ENCODE measurements at places on chromosomes 5 and 9.

DNA sequence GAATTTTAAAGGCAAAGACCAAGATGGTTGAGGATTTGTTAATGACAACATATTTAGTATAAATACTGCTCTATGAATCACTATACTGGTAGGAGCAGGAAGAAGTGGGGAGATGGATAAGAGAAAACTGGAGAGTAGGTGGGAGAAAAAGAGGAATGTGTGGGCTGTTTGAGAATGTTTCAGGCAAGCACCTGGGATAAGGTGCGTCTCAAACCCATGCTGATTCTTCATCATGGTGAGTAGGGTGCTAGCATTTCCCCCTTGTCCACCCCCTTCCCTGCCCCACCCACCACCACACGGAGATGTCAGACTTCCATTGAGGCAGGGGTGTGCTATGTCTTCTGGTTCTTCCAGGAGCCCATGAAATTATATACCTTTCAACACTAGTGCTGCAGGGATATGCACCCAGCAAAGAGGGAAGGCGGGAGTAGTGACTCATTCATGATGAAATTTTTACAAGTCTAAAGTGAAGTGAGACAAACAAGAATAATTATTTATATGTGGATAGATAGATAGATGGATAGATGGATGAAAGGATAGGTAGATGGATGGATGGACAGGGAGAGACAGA is 54.3 kb downstream of the MTX3 start:
- DNase-seq: no peak

- DNase-seq: no peak
These were observed 35.1 kb downstream of the DMXL1 start for GRCh38 chr5:119105971-119106370.

GRCh38 chr9:134146774-134147493 is 11.1 kb downstream of the WDR5 start:
- DNase-seq: no peak

GRCh38 chr9:135797507-135798262 is 95.7 kb downstream of the KCNT1 start:
- DNase-seq: no peak

- no peak for DNase-seq
These were observed 28.3 kb downstream of the RASGRF2 start for GRCh38 chr5:80988419-80988935.

DNA sequence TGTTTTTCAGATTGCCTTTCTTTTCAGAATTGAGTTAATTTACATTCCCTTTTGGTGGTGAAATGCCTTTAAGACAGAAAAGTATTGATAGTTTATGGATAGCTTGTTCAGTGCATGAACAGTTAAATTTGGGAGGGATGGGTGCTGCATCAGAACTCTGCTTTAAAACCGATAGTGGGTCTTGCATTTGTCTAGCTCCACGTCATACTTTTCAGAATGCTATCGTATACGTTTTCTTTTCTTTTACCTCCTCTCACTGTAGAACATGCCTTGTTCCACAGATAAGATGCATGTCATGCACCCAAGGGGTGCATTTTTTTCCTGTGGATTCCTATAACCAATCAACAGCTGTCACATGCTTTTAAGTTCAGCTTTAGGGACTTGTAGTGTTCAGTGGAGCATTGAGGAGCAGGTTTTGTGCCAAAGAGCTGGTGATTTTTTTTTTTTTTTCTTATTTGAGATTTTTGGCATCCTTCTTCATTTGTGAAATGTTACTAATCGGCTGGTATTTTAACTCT is 2.3 kb downstream of the SLC44A1 start:
- no peak for DNase-seq

- no peak for DNase-seq
These were observed 27.1 kb downstream of the RFX3 start for GRCh38 chr9:3498691-3499090.

DNA sequence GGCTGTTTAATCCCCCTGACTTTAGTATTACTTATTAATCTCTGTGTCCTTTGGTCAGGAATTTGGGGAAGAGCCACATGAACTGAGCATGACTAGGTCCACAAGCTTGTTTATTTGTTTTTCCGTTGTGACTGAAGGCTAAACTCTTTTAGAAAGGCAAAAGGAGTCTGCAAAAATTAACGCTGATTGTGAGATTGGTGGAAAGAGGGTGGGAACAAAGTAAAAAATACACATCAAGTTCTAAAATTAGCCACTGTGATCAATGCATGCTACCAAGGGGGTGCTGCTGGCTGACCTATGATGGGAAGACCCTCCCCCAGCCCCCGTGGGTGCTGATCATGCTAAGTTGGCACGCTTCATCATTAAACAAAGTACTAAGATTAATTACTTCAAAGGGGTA is 356.8 kb downstream of the ADGRV1 start:
- DNase-seq: no peak

DNA sequence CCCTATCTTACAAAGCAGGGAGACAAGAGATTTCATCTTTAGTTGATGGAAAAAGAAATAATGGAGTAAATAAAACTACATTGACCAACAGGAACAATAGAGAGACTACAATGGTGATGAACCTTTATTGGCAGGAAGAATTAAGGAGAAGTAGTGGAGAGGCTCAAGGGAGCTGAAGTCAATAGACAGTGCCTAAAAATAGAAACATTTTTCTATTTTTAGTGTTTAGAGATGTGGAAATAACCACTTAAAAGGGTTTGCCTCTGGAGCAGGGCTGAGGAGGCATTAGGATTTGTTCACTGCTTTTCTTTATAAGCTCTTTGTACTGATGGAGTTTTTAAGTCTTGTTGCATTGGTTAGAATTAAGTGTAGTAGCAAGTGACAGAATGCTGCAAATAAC is 98.4 kb upstream of the ERCC6L2 start:
- no peak for DNase-seq

GRCh38 chr9:107309271-107309670 is 26.2 kb downstream of the RAD23B start:
- no peak for DNase-seq

- DNase-seq: no peak
These were observed 130.5 kb upstream of the ITGA1 start for GRCh38 chr5:52657247-52657645.

- no peak for DNase-seq
These were observed 311.3 kb upstream of the GRIN3A start for GRCh38 chr9:102049586-102050246.

GRCh38 chr5:84869675-84870074 is 485.0 kb upstream of the EDIL3 start:
- DNase-seq: no peak

DNA sequence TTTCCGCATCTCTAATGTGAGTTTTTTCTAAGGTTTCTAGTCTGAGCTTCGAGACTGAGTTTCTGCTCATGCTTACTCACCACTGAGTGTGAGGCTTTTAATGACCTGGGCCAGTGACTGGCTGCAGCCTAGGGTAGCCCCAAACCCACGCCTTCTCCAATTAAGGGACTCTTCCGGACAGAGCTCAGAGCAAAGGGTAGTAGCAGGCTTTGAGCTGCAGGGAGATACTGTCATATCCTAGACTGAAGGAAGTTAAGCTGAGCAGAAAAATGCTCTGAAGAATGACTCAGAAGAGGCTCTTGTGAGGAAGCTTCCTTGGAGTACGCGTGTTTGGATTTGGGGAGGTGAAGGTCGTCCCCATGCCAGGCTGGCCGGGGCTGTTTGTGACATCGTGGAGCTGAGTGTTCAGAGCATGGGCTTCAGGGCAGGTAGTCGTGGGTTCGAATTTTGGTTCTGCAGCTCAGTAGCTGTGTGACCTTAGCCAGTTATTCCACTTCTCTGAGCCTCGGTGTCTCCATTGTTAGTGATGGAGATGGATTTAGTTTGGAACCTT is 3.5 kb downstream of the USP20 start:
- DNase-seq: peak; percentile 73

DNA sequence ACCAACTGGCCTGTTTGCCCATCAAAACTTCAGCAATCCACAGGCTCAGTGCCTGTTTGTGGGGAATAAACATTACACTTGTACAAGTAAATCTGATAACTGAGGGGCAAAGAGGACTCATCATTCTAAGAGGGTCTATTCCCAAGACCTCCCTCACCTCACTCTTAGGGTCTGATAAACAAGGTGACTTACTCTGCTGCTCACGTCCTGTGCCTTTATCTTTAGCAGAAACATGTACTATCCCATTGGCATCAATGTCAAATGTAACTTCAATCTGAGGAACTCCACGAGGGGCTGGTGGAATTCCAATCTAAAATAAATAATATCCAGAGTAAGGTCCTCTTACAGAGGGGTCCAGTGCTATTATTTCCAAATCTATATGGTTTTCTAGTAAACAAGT is 14.6 kb upstream of the ETF1 start:
- DNase-seq: no peak

- DNase-seq: no peak
These were observed 14.9 kb upstream of the GFPT2 start for GRCh38 chr5:180367991-180368390.

DNA sequence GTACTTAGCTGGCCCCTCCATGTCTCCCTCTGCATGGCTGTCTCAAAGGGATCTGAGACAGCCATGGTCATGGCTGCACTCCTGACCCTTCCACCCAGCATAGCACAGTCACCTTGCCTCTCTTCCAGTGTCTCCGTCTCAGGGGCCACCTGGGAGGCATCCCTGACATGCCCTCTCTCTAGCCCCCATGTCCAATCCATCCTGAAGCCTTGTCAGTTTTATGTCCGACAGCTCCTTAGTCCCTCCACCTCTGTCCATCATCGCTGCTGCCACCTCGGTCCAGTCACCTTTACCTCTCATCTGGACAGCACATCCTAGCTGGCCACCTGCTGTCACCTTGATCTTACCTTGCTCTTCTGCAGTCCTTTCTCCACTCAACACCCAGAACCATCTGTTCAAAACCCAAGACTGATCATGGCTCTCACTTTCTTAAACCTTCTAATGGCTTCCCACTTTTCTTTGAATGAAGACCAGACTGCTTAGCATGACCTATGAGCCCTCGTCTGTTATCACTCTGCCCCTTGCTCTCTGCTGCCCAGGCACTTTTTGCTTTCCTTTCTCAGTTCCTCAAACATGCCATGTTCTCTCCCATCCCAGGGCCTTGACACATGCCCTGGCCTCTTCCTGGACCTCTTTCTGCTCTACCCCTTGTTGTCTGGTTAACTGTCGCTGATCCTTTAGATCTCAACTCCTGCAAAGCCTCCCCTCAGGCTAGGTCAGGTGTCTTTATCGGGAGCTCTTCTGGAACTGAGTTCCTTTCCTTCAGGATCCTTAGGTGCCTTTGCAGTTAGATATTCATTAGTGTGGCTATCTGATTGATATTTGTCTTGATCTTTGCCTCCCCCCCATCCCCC is 181.8 kb upstream of the PITX1 start:
- no peak for DNase-seq

GRCh38 chr5:64789457-64789856 is 20.7 kb downstream of the CWC27 start:
- DNase-seq: no peak

DNA sequence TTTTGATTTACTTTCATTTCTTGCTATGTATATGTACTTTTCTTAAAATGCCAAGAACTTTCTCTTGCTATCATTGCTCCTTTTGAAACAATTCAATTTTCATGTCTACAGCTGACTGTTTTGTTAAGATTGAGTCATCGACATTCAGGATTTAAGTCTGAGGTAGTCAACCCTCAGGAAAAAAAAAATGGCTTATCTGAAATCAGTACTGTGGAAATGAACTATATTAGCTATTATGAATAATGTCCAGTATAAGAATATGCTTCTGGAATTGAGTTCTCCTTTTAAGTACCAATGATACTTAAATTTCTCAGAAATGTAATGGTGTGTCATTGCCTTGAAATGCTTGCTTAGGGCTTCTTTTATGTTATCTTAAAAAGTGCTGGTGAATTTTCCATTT is 37.9 kb downstream of the TNFAIP8 start:
- DNase-seq: no peak

GRCh38 chr5:36584009-36584875 is 22.2 kb upstream of the SLC1A3 start:
- DNase-seq: no peak

- DNase-seq: no peak
These were observed 26.5 kb downstream of the NANS start for GRCh38 chr9:98083061-98083501.

- DNase-seq: no peak
These were observed 23.5 kb downstream of the PDGFRB start for GRCh38 chr5:150131978-150132694.

DNA sequence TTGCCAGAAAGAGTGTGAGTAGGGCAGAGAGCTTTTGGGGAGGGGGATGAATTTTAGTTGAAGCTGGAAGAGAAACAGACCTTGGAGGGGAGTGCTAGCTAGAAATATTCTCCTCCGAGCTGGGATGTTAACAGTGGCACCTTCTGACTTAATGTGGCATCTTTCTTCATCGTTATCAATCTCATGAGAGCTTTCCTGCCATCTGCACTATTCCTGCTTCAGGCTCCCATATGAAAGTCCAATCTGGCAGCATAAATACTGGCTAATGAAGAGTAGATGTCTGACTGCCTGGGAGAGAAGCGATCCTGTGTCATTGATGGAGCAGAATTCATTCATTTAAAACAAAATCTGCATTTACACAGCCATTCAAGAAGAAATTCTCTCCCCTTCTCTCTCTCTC is 284.5 kb downstream of the TMEM38B start:
- DNase-seq: no peak

- no peak for DNase-seq
These were observed 307.4 kb upstream of the HAPLN1 start for GRCh38 chr5:84028093-84028492.

- no peak for DNase-seq
These were observed 34.8 kb upstream of the PANK3 start for GRCh38 chr5:168613996-168614395.

DNA sequence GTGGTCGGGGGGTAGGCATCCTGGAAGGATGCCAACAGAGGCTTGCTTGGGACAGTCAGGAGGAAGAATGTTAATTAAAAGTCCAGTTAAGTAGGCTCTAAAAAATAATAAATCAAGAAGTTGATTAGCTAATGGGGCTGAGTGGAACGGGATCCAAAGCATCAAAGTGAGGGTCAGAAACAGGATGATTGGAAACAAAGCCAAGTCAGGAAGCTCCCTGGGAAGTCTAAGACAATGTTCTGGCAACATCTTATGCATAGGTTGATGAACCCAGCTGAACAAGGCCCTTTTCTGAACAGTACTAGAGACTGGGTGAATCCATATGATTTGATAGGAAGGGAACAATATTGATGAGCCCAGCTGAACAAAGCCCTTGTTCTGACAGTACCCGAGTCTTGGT is 50.2 kb upstream of the STARD4 start:
- no peak for DNase-seq

DNA sequence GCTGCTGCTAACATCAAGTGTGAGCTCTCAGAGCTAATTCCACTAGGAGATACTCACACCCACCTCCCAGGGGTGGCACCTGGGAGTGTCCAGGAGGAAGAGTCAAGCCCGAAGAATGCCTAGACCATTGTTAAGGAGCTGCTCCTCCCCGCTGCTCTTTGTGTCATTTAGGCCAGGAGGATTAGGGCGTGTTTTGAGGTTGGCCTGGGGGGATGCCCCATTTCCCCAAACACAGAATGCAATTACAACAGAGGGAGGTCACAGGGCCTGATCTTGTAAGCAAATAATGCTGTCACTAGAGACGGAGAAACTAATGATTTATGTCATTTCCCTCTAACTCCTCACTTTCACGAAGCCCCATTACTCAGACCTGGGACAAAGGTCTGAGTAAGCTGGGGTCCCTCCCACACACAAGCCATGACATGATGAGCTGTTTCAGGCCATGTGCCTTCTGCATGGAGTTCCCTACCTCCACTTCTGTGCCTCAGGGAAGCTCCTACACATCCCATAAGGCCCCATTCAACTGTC is 312.5 kb downstream of the ACTL7B start:
- no peak for DNase-seq

Data from AG04449 (cell line).